Hematopoietic multipotent progenitor cell treated with erythropoietin and hydrocortisone succinate and interleukin-3 and kit ligand, for 4 days (in vitro differentiated cells): ENCODE measurements at places on chromosomes 6 and 20.

- peak; percentile 77 for DNase-seq
Observed at GRCh38 chr6:135651964-135652755, 154.6 kb upstream of the AHI1 start.

- no peak for DNase-seq
Observed at GRCh38 chr20:47799116-47799715, 13.9 kb upstream of the SULF2 start.

- DNase-seq = no peak
Observed at GRCh38 chr6:57265755-57266221, 43.7 kb upstream of the RAB23 start.

DNA sequence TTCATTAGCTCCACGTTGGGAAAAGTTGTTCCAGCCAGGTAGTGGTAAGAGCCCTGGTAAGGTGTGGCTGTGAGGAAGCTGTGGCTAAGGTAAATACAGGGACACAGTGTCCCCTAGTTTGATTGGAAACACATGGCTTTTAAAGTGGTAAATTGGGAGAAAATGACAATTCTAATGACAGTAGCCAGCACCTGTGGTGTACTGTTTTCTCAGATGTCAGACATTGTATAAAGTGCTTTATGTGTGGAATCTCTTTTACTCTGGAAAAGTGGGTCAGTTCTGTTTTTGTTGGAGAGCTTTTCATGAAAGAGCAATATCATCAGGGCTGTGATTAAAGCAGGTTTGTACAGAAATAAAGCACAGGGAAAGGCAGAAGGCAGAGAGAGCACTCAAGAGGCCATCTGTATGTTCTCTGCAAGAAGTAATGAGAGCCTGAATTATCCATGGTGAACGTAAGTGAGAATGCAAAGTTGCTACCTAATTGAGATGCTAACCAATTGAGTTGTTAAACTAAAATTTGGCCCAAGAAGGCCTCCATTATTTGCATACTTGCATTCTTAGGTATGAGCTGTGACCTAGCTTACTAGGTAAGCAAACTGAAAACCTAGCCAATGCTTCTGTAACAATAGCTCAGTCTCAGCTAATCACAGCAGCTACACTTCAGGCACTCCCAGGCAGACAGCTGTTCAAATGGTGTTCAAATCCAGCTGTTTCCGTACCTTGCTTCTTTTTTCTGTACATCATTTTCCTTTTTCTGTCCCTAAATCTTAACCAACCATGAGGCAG, 28.2 kb downstream of the MRAP2 start:
- no peak for DNase-seq

- peak; percentile 71 for DNase-seq
Observed at GRCh38 chr6:149129371-149130077, 188.0 kb upstream of the TAB2 start.

GRCh38 chr6:100212131-100212530, 218.1 kb upstream of the MCHR2 start:
- no peak for DNase-seq

GRCh38 chr6:33692760-33693158, 18.7 kb downstream of the UQCC2 start:
- DNase-seq = peak; percentile 89

DNA sequence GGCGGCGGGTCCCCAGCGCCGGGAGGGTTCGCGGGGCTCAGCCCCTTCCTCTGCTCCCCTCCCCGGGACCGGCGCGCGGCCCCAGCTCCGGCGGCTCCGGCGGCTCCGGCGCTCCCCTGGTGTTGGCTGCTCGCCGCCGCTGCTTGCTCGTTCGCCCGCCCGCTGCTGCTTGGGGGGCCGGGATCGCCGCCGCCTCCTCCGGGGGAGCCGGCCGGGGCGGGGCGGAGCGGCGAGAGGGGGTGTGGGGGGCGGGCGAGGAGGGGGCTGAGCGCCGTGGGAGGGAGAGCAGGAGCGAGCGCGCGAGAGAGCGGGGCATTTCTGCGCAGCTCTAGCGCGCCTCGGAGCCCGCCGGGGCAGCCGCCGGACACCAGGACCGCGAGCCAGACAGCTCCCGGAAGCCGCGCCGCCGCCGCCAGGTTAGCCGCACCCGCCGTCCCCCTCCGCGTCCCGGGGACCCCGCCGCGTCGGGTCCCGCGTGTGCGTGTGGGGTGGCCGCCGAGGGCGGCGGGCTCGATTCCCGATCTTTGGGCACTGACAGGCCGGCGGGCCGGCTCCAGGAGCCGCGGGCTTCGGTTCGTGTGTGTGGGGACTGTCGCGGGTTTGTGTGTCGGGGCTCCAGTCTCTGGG, 62.0 kb upstream of the EPB41L1 start:
- no peak for DNase-seq

- peak; percentile 5 for DNase-seq
Observed at GRCh38 chr6:122365775-122366403, 33.6 kb upstream of the HSF2 start.

- peak; percentile 54 for DNase-seq
Observed at GRCh38 chr6:37566111-37566949, 66.6 kb upstream of the CCDC167 start.
